ENCODE measurements at places on chromosomes 7 and 10. TPM values are rescaled to one million over a fixed set of nuclear protein-coding genes. Genes with fewer than 3 reads are reported as not detected.

Gene CCDC146
- total RNA-seq: 3.3 TPM

Gene CCL26
- not detected for total RNA-seq

Gene SYT15
- 2.1 TPM for total RNA-seq

GRCh38 chr7:5777932-5778331, 3.5 kb downstream of the RNF216 start:
- H3K27ac ChIP-seq: no peak overlapping the region
- H3K4me1 ChIP-seq: peaks cover 2% of the 10 kb centered on the region
- H3K27me3 ChIP-seq: no peaks in the 10 kb centered on the region

DNA sequence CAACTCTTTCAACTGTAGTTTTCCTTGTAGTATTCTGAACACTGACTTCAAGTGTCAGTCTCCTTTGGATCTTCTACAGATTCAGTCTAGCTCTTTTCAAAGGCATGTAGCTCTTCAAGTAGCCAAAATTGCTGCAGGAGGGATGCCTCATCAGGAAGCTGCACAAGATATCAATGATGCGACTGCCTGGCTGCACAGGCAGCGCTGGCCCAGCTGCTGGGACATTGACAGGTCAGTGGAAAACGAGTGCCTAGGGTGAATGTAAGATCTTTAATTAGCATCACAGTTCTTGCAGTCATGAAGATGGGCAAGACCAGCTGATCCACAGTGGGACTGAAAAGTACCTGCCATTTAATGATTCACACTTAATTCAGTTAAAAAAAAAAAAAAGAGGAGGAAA, 167.6 kb downstream of the ANK3 start:
- H3K36me3 ChIP-seq: no peaks in the 10 kb centered on the region
- DNase-seq: no peak
- H3K27me3 ChIP-seq: no peaks in the 10 kb centered on the region
- H3K4me3 ChIP-seq: no peak overlapping the region

DNA sequence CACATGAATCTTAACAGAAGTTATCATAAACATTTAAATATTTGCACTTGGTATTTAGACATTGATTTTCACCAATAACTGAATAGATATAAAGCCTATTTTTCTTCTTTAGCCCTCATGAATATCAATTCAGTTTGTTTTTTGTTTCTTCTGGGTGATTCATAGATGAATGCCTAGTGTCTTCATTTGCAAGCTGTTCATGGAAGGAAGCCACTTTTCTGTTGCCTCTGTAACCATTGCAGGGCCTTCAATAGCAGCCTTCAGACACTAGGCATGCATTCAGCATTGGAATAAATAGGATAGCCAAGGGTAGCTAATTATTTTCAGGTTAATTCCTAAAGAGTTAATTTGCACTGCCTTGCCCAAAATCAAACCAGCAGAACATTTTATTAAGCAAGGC, 375.3 kb downstream of the DPP6 start:
- no peak overlapping the region for H3K4me3 ChIP-seq
- H3K4me1 ChIP-seq: no peaks in the 10 kb centered on the region
- H3K27ac ChIP-seq: no peak overlapping the region

- H3K4me1 ChIP-seq: no peaks in the 10 kb centered on the region
- no peak for DNase-seq
- no peak overlapping the region for H3K27ac ChIP-seq
- no peak overlapping the region for H3K4me3 ChIP-seq
Observed at GRCh38 chr7:132930881-132931280, 151.0 kb downstream of the CHCHD3 start.

- no peaks in the 10 kb centered on the region for H3K4me1 ChIP-seq
- no peaks in the 10 kb centered on the region for H3K36me3 ChIP-seq
- DNase-seq: no peak
- H3K4me3 ChIP-seq: no peak overlapping the region
- no peak overlapping the region for H3K27ac ChIP-seq
Observed at GRCh38 chr10:29324220-29324841, 35.5 kb downstream of the LYZL1 start.
